Brain pericyte (primary cell): ENCODE measurements at places on chromosomes 7 and 10.

- DNase-seq = no peak
Observed at GRCh38 chr10:7315906-7316305, 94.9 kb downstream of the SFMBT2 start.

DNA sequence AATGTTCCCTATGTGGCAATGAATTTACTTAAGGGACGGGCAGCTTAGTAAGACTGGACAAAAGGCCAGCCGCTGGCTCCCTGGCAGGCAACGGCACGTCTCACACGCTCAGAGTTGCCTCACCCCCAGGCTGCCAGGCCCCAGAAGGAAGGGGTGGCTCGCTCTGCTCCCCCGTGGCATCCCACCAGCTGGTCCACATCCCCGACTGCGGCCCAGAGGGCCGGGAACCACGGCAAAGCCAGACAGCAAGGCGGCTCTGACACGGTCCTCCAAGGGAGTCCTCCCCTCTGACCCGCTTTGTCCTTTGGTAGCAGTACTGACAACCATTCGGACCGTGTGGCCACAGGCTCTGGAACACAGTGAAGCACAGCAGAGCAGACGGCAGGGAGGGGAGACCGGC is 34.1 kb downstream of the NUDT1 start:
- DNase-seq = no peak

- DNase-seq = no peak
Observed at GRCh38 chr7:117395743-117396142, 31.6 kb downstream of the ASZ1 start.

DNA sequence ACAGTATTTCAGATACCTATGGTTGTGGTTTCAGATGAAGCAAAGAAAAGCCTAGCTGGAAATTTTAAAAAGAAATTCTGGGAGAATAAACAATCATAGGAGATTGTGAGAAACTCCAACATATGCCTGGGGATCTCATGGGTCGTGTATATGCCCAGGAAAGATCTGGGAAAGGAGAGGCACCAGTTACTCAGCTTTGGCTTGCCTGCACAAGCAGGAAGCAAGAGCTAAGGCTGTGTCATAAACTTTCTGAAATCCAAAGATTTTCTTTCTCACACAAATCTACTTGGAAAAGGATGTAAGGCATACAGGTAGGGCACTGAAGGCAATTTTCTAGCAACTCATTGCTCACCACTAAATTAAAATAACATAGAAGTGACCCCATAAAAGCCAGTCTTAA is 373.6 kb downstream of the CDC14C start:
- no peak for DNase-seq

DNA sequence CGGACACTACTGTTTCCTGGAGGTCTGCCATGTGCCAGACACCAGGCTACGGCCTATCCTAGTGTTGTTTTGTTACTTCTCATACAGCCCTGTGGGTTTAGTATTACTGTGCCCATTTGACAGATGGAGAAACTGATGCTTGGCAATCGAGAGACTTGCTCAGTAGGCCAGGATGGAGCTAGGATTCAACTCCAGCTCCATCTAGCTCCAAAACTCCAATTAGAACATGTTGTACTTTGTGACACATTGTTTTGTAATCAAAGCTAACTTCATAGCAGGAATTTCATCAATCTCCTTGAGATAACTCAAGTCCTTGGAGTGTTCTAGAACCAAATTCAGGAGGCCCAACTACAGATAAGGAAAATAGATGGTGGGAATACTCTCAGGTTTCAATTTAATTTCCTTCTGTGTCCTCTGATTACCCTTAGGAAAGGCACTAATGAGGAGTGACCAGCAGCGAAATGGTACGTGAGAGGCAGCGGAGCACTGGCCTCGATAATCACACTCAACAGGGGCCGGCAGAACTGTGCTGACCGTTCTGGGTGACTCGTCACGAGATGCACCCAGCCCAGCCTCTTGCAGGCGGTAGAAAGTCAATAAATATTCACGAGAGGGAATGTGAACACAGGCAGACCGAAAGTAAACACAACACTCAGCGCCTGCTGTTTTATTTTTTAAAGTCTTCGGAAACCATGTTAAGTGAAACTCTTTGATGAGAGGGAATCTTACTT is 269.6 kb upstream of the NEBL start:
- no peak for DNase-seq

DNA sequence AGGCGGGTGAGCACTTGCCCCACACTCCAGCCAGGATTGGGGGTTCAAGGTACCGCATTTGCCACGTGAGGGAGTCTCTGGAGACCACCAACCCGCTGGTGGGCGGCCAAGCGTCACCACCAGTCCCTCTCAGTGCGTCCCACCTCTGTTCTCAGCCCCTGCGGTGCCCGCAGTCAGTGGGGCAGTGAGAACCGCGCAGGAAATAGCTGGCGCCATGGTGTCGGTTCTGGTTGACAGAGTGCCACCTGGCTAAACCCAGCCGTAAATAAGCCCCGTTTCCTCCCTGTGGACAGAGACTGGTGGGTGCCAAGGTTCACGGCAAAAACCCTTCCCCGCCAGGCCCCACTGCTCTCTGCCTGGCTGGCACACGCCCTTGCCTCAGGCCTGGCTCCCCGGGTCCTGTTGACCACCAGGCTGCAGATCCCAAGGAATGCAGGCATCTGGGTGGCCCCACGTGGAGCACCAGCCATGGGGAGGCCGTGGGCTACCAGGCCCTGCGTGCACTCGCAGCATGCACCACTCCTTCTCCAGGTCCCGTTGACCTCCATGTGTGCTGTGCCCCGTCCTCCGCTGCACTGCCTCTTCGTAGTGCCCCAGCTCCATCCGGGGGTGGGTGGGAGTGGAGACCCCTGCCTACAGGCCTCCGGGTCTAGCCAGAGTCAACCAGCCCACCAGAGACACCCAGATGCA is 140.0 kb downstream of the LHPP start:
- no peak for DNase-seq

- DNase-seq = no peak
Observed at GRCh38 chr10:104080762-104081161, 4.9 kb downstream of the COL17A1 start.
